Epithelial cell of proximal tubule (primary cell): ENCODE measurements at places on chromosomes 5 and 9. TPM values are rescaled to one million over a fixed set of nuclear protein-coding genes. Genes with fewer than 3 reads are reported as not detected.

GRCh38 chr9:120449566-120449965, 130.4 kb downstream of the CDK5RAP2 start:
- DNase-seq: no peak

GRCh38 chr9:3398232-3398648, 127.6 kb downstream of the RFX3 start:
- no peak for DNase-seq

The AQP7 gene
- not detected in 2 replicates for total RNA-seq

The ADAMTSL1 gene
- 2.8 and 4.6 TPM in 2 replicates for total RNA-seq

- no peak for DNase-seq
Measured at GRCh38 chr5:154118385-154118784, 72.1 kb upstream of the GALNT10 start.

The CDH9 gene
- total RNA-seq: not detected in 2 replicates

DNA sequence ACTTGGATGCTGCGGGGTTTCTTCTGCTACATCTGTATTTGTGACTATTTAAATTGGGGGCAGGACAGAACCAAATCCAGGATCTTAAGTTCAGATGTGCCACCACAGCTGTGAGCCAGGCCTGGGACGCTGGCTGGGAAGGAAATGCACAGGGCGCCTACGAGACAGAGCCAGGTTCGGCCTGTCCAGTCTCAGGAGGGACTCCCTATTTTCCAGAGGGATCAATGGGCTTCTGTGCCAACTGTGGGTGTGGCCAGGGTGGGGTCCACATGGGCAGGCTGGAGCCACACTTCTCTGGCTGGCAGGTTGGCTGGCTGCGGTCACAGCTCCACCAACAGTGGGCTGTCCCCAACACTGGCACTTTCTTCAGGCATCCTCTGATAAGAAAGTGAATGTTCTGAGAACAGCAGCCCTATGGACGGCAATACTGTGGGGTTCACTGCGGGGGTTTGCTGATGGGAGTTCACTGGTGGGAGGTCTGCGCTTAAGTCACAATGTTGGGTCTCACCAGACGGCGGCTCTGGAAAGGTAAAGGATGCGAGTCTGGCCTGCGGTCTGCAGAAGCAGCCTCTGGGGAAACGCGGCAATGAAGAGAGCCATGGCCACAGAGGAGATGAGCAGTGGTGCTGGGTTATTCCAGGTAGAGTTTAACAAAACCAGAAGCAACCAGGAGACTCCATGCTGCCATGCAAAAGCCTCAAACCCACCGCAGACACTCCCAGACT, 78.1 kb downstream of the DAP start:
- no peak for DNase-seq

GRCh38 chr5:116738239-116738614, 163.6 kb upstream of the SEMA6A start:
- no peak for DNase-seq

- DNase-seq: no peak
Measured at GRCh38 chr9:5735072-5735471, 97.8 kb downstream of the ERMP1 start.

The LSM11 gene
- total RNA-seq: 3.0 and 4.1 TPM in 2 replicates

DNA sequence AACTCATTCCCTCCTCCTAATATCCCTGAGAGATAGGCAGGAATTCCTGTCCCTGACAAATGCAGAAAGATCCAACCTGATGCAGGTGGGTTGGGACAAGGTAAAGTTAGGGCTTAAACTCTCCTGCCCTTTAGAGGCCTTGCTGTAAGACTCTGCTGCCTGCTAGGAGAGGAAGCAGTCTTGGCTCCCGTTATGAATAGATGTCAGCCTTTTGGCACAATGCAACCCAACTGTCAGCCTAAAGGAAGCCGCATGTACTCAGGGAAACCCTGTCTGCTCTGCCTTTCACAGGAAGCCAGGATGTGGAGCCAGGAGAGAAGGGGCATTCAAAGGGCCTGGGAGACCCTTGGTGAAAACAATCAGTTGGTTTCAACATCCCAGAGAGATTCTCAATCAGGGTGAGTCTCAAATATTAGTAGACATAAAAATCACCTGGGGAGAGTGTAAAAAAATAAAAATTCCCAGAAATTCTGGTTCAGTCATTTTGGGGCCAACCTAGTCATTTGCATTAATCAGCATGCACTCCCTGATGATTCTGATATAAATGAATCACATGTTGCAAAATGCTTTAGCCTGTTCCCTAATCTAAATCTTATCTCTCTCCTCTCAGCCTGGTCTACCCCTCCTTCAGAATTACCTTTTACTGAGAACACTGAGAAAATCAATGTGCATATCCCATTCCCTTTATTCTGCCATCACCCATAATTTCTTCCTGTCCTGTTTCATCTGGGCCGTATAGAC, 136.2 kb upstream of the TRIM32 start:
- DNase-seq: no peak

GRCh38 chr5:6728795-6729183, 15.6 kb downstream of the TENT4A start:
- DNase-seq: no peak

- DNase-seq: no peak
Measured at GRCh38 chr9:7936996-7937395, 137.4 kb upstream of the DMAC1 start.

DNA sequence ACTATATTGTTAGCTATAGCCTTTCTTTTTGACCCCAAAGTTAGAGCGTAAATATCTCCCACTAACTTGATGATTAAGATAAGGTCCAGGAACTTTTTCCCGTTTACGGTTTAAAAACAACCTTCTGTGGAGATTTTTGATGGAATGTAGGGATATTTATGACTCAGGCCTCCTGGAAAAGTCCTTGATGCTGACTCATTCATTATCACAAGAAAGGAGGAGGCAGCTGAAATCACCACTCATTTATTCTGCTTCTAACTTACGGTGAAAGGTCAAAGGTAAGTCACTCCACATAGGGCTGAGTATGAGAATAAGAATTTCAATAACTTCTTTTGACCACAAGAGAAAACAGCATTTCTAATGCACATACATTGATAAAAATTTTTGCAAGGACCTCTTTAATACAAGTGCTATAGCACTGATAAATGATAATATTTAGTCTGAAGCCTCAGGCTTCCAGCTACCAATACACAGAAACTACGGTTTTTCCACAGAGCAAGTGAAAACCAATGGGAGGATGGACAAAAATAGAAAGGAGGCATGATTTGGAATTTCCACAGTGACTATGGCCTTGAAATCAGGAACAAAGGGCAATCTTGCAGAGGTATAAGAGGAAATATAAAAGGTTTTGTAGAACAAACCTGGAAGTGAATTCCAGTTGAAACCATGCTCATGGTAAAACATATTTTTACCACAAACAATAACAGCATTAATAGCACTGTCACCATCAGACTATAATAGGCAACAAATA, 146.5 kb downstream of the PPP2R2B start:
- peak; percentile 88 for DNase-seq

GRCh38 chr9:133560311-133560710, 25.8 kb downstream of the ADAMTSL2 start:
- DNase-seq: no peak

The PGM5 gene
- 1.2 TPM in 1 of 2 replicates, not detected in the other for total RNA-seq

DNA sequence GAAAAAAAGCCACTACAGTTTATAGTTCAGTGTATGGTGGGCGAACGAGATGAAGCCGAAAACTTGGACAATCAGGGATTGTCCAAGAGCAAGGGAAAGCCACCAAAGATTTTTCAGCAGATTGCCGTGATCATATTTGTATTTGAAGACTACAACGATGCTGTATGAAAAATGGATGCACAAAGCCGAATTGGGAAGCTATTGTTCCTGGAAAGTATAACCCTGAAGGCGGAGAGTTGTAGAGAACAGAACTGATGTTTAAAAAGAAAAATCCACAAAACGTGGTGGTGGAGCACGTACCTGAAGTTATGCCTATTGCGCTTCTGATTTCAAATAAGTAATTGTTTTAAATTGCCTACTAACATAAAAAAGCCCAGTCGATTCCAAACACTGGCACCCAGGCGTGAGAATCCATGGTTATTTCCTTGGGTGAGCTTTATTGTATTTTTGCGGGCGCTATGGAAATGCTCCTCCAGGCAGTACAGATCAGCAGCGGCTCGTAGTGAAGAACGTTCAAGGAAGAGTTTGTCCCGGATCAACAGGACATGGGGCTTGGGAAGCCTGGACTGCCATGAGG, 772 bp upstream of the TARS1 start:
- DNase-seq: no peak

DNA sequence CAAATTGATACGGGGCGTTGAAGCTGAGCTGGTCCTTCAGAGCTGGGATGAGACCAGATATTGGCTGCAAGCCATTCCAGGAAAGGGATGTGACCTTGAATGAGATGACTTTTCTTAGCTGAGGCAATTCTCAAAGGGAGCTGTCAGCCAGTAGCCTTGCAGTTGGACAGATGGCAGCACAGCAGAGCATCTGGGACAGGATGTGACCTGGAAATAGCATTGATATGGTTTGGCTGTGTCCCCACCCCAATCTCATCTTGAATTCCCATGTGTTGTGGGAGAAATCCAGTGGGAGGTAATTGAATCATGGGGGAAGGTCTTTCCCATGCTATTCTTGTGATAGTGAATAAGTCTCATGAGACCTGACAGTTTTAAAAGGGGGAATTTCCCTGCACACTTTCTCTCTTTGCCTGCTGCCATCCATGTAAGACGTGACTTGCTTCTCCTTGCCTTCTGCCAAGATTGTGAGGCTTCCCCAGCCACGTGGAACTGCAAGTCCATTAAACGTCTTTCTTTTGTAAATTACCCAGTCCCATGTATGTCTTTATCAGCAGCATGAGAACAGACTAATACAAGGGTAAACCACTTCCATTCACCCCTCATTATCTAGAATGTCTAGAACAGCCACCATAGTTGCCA, 19.8 kb upstream of the MTX3 start:
- no peak for DNase-seq

The HSD17B3 gene
- not detected in 2 replicates for total RNA-seq

The LCN9 gene
- not detected in 2 replicates for total RNA-seq

The GPRIN1 gene
- 34.0 and 40.2 TPM in 2 replicates for total RNA-seq

The ANXA2R gene
- total RNA-seq: 0.35 and 2.2 TPM in 2 replicates

The PCDHGA12 gene
- 1.8 and 1.9 TPM in 2 replicates for total RNA-seq

The SHC3 gene
- total RNA-seq: 4.1 and 5.1 TPM in 2 replicates

GRCh38 chr5:167012123-167013034, 1279.1 kb upstream of the WWC1 start:
- DNase-seq: no peak

- DNase-seq: no peak
Measured at GRCh38 chr5:120790339-120790738, 326.2 kb downstream of the PRR16 start.

DNA sequence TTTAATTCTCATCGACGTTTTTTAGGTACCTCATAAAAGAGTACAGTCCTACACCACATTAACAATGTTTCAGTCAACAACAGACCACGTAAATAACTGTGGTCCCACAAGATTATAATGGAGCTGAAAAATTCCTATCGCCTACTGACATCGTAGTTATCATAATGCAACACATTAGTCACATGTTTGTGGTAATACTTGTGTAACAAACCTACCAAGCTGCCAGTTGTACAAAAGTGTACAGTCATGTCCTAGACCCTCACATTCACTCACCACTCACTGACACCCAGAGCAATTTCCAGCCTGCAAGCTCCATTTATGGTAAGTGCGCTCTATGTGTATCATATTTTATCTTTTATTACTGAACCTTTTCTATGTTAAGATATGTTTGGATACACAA, 16.8 kb downstream of the GNAQ start:
- DNase-seq: no peak

DNA sequence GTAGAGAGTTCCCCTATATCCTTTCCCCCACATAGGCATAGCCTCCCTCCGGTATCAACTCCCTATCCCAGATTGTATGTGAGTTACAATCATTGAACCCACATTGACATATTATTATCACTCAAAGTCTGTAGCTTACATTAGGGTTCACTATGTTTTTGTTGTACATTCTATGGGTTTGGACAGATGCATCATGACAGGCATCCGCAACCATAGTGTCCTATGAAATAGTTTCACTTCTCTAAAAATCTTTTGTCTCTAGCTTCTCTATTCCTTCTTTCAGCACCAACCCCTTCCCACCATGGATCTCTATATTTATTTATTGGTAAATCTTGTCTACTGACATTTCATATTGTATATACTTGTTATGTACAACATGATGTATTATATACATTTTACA, 31.6 kb downstream of the TAF11L14 start:
- no peak for DNase-seq

The SOHLH1 gene
- not detected in 2 replicates for total RNA-seq

The ARID3C gene
- total RNA-seq: not detected in 2 replicates

GRCh38 chr9:70079417-70080037, 35.9 kb downstream of the MAMDC2 start:
- no peak for DNase-seq

The TGFBI gene
- 336 and 371 TPM in 2 replicates for total RNA-seq

DNA sequence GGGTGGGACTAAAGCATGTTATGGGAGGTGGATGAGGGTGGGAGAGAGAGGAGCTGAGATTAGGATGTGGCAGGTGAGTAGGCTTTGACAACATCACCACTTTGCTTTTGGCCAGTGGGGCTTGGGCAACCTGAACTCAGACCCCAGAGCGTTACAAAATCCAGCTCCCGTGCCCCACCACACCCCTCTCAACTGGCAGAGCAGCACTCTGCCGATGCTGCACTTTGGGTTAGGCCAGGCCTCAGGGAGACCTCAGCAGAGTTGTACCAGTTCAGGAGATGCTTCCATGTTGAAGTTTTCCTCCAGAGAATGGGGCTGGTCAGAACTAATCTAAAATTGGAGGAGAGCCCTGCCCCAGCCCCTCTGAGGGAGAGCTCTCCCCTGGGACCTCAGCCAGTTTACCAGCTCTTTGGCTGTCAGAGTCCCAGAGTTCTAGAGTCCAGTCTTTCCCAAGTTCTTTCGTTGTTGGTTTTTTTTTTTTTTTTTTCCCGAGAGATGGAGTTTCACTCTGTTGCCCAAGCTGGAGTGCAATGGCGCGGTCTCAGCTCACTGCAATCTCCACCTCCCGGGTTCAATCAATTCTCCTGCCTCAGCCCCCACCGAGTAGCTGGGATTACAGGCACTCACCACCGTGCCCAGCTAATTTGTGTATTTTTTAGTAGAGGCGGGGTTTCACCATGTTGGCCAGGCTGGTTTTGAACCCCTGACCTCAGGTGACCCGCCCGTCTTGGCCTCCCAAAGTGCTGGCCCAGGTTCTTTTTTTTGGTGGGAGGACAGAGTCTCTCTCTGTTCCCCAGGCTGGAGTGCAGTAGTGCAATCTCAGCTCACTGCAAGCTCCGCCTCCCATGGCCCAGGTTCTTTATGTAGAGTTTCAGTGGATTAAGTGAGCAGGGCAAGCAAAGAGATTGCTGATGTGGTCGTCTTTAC, 17.8 kb downstream of the NUDT2 start:
- DNase-seq: no peak

DNA sequence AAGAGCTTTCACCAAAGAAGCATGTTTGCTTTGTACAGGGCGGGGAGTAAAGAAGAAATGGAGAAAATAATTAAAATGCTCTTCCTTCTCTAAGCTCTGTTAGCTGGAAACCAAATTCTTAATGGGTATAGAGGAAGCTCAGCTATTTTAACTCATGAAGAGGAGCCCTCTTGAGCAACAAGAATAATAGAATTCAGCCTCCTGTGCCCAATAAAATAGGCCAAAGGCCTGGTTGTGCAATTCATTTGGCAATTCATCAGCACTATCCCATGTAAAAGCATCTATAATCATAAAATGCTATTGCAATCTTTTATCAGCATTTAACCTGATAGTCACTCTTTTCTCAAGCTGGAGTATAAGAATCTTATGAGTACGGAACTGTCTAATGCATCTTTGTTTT, 133.6 kb upstream of the CDH6 start:
- DNase-seq: no peak

GRCh38 chr9:134641173-134641989, at the start of gene COL5A1:
TSS of gene COL5A1 (plus strand) at chr9:134641803. CDS start at chr9:134642188, 385 bp downstream.
- no peak for DNase-seq

GRCh38 chr5:119323601-119324000, 32.2 kb upstream of the TNFAIP8 start:
- no peak for DNase-seq

- no peak for DNase-seq
Measured at GRCh38 chr5:65290677-65291076, 191.0 kb downstream of the ADAMTS6 start.
